ENCODE measurements at places on chromosomes 3 and 15.

GRCh38 chr3:30449290-30449632 lies 157.1 kb upstream of the TGFBR2 start:
- DNase-seq = no peak

- DNase-seq = peak; percentile 24
Measured at GRCh38 chr3:105368566-105369499, 2.1 kb downstream of the ALCAM start.

DNA sequence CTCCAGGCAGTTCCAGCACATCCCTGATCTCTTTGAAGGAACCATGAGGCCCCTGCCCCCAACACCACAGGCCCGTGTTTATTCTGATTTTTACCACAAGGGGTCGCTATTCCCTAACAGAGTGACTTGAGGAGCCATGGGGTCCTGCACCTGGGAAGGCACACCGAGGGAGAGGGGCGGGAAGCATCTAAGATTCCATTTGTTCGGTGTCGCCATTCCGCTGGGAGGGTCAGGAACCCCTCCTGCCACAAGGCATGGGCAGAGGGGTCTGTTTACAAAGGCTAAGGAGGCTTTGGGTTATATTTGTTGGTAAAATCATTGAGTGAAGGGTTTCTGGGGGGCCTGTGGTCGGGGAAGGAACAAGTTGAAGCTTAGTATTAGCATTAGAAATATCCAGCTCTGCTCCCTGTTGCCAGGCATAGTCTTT lies 77.1 kb downstream of the WDR76 start:
- peak; percentile 26 for DNase-seq

GRCh38 chr3:195815169-195815771 lies 3.5 kb upstream of the MUC4 start:
- no peak for DNase-seq

DNA sequence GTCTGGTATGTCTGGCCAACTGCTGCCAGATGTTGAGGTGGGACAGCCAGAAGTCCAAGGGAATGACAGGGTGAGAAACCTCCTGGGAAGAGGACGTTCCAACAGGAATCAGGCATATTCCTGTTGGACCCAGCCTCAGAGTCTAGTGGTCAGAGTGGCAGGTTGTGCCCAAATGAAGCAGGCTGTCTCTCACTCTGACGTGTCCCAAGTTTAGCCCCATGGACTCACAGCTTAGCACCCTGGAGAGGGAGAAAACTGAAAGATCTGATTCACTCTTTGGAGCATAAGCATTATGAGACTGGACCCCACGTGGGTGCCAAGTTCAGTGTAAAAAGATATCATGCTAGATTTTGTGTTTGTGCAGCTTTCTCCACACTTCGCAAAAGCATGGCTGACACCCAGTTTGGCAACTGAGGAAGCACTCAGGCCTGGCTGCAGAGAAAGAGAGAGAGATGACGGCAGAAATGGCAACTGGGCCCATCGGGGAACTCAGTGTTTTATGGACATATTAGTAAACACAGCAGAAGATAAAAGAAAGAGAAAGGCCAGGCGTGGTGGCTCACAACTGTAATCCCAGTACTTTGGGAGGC lies 88.2 kb upstream of the LMCD1 start:
- DNase-seq = no peak

GRCh38 chr3:10912786-10913185 lies 79.8 kb upstream of the SLC6A1 start:
- no peak for DNase-seq

GRCh38 chr15:42107473-42107872 lies 13.1 kb upstream of the PLA2G4D start:
- DNase-seq = no peak

GRCh38 chr3:119778811-119779210 lies 3.1 kb upstream of the NR1I2 start:
- DNase-seq = no peak

DNA sequence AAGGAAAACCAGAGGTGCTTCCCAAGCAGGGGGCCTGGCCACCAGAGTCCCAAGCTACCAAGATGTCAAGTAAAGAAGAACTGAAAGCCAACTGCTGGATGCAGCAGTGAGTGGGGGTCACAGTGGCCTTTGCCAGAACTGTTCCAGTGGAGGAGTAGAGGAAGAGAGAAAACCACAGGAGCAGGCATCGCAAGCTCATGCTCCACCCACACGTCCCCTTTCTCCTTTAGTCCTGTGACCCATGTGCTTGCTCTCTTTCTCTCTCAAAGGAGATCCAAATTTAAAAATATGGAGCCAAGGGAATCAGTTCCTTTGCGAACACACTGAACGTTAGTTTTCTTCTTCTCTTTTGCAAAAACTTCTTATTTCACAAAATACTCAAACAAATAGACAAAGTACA lies 12.4 kb upstream of the ABHD2 start:
- no peak for DNase-seq

DNA sequence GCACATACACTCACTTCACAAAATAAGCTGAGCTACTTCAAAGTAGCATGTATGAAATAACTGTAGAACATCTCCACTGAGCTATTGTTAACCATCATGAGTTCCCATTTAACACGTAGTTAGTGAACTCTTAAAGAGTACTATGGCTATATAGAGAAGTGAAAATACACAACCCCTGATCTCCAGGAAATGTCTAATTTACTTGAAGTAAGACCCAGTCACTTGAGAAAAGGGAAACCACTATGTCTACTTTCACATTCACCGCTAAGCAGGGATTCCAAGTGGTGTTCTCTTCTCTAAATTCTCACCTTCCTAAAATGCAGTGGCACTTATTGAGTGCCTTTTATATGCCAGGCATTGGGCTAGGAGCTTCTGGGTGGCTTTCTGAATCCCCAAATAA lies 35.0 kb upstream of the COLQ start:
- no peak for DNase-seq

DNA sequence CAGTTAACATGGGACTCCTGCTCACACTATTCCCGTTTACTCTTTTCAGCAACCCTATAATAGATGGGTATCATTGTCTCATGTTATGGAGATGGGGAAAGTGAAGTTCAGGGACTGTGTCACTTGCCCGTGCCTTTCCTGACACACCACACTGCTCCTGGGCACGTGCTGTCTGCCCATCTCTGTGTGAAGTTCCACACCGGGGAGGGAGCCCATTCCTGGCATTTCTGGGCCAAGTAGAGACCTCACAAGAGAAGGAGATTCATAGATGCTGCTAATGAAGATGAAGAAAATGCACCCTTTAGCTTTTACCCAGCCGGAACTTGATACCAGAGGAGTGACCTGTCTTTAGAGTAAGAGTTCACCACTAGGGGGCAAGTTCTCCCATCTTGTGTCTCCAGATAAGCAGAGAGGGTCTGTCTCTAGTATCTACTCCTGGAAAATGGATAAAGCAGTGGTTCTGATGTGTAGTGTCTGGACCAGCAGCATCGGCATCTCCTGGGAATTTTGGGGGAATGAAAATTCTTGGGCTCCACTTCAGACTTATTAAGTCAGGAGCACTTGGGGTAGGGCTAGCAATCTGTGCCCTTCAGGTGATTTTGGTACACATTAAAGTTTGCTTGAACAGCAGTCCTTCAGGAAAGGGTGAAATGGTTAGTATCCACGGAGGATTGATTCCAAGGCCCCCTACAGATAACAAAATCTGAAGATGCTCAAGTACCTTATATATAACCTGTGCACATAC lies 2.0 kb upstream of the TOPBP1 start:
- DNase-seq = no peak

DNA sequence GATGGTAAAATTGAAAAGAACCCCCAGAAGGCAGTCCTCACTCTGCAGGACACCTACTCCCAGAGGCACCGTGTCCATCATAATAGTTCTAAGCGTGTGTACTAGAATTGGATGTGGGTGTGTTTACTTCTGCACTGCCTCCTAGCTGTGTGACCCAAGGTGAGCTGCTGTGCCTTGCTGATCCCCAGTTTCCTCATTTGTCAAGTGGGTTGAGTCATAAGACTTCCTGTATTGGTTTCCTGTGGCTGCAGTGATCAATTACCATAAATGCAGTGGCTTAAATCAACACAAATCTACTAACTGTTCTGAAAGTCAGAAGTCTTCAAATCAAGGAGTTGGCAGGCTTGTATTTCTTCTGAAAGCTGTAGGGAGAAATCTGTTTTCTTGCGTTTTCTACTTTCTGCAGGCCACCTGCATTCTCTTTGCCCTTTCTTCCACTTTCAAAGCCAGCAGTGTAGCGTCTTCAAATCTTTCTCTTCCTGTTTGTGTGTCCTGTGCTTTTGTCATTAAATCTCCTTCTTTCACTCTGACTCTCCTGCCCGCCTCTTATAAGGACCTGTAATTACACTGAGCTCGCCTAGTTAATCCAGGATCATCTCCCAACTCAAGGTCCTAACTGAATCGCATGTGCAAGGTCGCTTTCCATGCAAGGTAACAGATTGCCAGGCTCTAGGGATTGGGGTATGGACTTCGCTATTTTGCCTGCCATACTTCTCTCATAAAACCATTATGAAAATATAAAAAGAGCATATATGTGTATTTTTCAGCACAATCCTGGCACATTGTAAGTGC lies 59.0 kb downstream of the RORA start:
- no peak for DNase-seq

DNA sequence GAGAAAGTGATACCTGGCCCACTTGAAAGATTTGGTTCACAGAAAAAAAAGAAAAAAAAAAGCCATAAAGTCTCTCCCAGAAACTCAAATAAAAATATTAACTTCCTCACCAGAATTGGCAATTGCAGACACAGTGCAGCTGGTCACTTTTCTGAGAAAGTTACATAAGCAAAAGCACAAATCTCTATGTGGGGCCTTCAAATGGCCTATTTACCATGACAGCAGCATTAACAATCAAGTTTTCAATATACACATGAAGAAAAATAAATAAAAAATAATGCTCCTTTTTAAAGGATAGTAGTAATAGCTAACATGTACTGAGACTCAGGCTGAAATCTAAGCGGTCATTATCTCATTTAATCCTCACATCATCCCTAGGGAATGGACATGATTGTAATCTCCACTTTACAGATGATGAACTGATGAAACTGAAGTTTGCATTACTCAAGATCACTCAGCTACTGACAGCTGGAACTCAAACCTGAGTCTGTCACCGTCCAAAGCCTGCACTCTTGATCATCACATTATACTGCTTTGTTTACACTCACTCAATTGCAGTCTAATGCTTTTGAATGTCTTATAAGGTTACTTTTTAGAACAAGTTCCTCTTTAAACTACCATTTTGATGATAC lies 3.3 kb downstream of the NPTN start:
- DNase-seq = no peak

GRCh38 chr15:69841113-69841828 lies 256.4 kb downstream of the TLE3 start:
- no peak for DNase-seq

DNA sequence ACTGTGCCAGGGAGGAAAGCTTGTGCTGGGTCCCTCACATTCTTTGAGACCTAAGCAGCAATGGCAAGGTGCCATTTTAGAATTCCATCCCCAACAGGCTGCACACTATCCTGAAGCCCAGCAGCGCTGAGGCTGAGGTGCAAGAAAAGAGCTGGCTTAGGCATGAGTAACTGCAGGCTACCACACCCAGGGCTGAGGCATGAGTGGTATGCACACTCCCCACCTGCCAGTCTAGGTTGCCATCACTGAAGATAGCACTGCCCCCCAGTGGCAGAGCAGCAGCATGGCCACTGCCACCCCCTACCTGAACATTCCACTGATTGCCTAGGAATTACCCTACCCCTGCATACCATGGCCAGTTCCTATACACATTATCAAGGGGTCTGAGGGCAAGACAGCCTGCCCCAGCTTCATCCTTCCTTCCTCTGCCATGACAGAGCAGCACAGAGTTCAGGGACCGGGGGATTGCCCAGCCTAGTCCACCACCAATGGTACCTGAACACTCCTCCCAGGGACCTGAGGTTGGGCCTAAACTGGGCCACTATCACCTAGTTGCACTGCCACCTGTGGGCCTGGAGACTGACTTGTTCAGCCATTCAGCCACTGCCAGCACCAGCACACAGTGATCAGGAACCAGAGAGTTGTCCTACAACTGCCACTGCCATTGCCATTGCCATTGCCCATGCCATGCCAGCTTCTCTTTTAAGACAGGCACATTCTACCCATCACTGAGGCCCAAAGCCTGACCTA lies 129.8 kb downstream of the SATB1 start:
- no peak for DNase-seq

- DNase-seq = no peak
Measured at GRCh38 chr3:34584971-34585370, 786.5 kb downstream of the PDCD6IP start.

DNA sequence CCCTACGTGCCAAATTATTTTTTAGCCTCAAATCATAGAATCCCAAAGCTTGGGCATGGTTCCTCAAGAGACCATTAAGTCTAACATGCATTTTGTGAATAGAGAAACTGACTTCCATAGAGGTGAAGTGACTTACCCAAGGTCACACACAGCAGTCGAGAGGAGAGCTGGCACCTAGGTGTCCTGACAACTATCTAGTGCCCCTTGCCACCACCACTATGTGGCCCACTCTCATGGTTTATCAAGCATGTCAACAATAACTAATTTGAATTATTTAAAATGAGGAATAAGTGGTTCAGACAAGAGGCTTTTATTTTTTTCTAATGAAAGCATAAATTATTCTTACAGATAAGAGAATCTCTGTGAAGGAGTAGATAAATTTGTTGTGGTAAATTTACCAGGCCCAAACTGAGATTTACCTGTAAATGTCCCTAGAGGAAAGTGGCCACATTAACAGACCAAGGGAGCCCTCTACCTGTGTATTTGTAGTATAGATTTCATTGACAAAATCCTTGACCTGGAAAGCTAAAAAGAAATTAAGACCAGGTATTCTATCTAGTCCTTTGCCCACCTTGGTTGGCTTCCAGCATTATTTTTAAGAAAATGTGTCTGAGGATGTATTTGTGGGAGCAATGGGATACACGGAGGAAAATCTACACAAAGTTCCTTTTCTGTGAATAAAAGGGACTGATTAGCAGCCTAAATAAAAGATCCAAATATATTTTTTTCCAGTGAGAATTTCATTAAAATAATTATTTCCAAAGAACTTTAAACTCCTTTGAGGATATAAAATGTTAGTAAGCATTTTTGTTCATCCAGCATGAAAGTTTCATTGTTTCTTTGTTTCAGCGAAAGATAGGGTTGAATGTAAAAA lies 49.1 kb downstream of the IQCH start:
- DNase-seq = no peak

DNA sequence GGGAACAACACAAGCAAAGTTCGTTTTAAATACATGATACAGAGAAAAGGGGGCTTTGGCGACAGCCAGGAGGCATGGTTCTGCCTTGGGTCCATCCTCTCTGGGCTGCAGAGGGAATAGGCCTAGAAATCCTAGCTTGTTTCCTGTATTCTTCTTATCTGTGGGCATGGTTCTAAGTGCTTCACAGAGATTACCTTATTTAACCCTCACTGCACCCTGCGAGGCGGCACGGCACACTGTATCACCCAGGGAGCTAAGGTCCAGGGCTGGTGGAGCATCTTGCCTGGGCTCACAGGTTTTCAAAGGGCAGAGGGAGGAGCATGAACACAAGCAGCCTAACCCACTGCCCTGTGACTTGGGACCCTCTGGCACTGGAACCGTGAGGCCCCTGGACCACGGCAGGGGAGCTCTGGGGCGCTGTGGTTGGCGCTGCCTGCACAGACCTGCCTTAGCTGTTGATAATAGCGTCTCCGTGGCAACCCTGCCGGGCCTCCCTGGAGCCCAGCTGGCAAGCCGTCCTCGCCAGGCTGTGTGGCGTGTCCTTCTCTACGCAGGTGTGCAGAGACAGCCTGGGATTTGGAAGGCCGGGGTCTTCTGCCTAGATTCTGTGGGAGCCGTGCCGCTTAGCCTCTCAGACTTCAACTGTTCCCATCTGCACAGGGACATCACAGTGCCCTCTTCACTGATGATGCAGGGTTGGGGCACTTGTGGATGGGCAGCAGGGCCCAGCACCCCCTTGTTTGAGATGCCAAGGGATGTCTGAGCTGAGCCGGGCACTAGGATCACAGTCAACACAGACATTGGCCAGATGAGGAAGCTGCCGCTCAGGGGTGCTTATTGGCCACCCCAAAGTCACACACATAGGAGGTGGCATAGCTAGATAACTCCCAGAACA lies 154.6 kb upstream of the TLE3 start:
- DNase-seq = no peak

All from activated naive CD8-positive, alpha-beta T cell treated with anti-CD3 and anti-CD28 coated beads, Interleukin-2, amount 50 U/mL, for 16 hours (primary cell).